ENCODE measurements at places on chromosomes 6 and 20.

DNA sequence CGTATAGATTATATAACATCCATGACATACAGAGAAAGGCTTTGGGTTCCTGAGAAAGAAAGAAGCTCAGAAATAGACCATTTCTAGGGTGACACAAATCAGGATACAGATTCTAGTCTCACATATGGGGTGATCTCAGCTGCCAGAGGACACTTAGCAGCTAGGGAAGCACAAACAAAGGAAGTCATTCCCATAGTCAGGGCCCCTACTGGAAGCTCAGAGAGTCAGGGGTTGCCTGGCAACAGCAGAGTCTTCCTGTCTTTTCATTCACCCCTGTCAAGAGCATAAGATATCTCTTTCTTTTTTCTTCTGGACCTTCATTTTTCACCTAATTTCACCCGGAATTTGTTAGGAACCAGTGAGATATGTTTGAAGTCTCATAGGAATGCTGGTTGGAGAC is 81.9 kb upstream of the IYD start:
- DNase-seq, result no peak

GRCh38 chr6:129672341-129672682 is 37.7 kb downstream of the ARHGAP18 start:
- DNase-seq, result no peak

- no peak for DNase-seq
Observed at GRCh38 chr6:91482498-91482897, 895.6 kb upstream of the MAP3K7 start.

- no peak for DNase-seq
Observed at GRCh38 chr6:143063631-143064030, 2.9 kb downstream of the AIG1 start.

- DNase-seq, result no peak
Observed at GRCh38 chr20:10125757-10126156, 91.0 kb downstream of the ANKEF1 start.

DNA sequence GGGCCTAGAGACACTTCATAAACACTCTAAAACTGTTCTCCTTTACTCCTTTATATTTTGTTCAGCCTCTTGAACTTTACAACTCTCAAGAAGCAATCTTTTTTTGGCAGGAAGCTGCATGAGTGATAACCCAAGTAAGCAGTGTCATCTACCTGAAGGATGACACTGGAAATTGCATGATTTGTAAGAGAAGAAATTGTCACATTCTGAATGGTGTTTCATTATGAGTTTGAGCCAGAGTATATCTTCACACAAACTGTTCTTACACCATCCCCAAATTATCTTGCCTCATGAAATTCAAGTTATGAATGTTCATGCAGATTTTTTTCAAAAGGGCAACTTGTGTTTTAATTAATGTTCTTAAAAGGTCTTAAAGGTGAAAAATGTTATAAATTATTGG is 799.3 kb downstream of the TBC1D32 start:
- DNase-seq, result no peak

All from CD4-positive, alpha-beta T cell treated with Interleukin-1 beta for 1 hour (primary cell).